Activated CD8-positive, alpha-beta memory T cell treated with anti-CD3 and anti-CD28 coated beads for 48 hours (primary cell): ENCODE measurements at places on chromosomes 12 and 14.

GRCh38 chr12:31236998-31237637 is 88.8 kb downstream of the SINHCAF start:
- no peak for DNase-seq

- no peak for DNase-seq
These were observed 251.5 kb downstream of the RMST start for GRCh38 chr12:97714107-97714563.

DNA sequence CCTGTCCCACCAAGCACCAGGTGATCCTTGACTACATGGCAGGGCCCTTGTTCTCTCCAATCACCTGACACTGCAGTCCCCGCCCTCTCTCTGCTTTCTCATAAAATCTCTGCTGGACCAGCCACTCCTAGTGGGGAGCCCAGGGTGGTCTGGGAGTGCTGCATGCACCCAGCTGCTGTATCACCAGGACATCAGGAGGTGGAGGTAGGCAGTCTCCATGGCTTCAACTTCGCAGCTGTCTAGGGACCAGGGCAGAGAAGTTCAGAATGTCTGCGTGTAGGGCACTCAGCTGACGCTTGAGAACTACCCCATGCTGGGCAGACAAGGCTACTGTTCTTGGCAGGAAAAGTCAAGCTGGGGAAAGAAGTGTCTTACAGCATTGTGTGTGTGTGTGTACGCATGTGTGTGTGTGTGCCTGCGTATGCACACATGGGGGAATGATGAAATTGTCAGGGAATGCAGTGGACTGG is 2.6 kb downstream of the WSCD2 start:
- DNase-seq: no peak

GRCh38 chr12:96401076-96401871 is 1.0 kb upstream of the CDK17 start:
- DNase-seq: no peak

- no peak for DNase-seq
These were observed 115.4 kb downstream of the PDE3A start for GRCh38 chr12:20483776-20484175.

DNA sequence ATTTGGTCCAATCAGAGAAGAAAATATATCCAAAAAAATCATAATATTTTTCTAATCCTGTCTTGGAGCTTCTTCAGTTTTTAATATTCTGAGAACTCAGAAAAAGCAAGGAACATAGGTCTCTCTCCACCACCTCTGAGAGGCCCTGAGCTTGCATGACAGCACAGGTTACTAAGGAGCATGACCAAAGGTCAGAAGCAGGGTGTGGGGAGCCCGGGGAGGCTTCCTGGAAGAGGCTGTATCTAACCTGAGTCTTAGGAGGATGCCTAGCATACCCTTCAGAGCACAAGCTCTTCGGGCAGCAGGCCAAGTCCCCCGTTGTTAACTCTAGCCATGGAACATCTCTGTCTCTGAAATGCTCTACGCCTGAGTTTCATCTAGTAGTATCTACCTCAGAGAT is 15.7 kb upstream of the STON2 start:
- DNase-seq: no peak

DNA sequence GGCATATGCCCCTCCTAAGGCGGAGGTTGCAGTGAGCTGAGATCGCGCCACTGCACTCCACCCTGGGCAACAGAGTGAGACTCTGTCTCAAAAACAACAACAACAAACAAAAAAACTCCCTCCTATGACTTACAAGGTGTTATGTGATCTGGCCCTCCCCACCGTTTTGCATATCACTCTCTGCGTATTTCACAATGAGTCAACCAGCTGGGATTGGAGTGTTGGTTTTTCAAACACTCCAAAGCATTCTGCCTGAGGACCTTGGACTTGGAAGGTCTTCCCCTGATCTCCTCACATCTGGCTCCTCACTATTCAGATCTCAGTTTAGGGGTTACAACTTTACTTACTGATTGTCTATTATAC is 14.0 kb downstream of the MANSC1 start:
- no peak for DNase-seq

DNA sequence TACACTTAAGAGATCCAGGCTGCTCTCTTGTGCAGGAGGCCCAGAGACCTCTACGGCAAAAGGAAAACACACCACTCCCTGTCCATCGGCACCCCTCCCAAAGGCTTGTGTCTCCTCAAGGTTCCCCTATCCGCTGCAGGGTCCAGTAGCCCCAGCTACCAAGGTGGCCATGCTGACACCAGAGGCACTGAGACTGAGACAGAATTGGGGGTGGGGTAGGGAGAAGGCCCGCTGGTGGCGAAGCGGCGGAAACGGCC is 590 bp downstream of the DDIT3 start:
- DNase-seq: no peak

DNA sequence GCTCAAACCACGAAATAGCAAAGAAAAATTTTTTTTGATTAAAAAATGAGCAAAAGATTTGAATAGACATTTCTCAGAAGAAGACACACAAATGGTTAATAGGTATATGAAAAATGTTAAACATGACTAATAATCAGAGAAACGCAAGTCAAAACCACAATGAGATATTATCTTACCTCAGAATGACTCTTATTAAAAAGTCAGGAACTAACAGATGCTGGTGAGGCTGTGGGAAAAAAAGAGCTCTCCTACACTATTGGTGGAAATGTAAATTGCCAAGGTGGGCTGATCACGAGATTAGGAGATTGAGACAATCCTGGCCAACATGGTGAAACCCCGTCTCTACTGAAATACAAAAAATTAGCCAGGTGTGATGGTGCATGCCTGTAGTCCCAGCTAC is 315.5 kb upstream of the FLRT2 start:
- DNase-seq: no peak

GRCh38 chr12:52285172-52285745 is 6.1 kb downstream of the KRT81 start:
- DNase-seq: no peak

DNA sequence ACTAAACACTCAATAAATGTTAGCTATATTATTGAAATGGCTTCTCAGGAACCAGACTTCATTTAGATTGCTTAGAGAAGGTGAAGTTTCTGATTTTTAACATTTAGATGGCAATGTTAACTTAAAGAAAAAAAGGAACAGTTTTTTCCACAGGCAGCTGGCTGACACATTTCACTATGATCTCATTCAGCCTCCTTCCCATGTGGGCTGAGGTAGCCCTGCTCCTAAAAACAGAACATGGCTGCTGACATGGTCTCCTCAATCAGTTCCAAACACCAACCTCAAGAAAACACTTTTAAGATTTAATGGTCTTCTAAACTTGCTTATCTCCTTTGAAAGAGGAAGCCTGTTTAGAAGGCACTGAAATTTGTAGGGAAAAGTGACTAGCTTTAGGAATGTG is 23.8 kb downstream of the GNS start:
- no peak for DNase-seq

DNA sequence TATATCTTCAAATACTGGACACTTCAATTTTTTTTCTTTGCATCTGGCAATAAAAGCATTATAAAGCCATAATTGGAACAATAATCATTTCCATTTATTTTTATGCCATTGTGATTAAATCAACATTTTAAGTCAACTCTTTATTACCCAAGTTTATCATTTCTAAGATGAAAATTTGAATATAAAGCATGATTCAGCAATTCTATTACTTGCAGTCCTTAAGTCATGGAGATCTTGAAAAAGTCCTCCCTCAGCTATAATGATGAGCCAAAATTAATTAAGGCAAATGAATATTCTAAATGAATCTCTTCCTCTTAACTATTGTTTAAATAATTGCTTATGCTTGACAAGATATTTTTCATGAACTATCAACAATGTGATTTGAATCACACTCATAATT is 65.7 kb downstream of the LIN7A start:
- DNase-seq: no peak

- DNase-seq: no peak
These were observed 997.9 kb upstream of the FLRT2 start for GRCh38 chr14:84532016-84532415.

DNA sequence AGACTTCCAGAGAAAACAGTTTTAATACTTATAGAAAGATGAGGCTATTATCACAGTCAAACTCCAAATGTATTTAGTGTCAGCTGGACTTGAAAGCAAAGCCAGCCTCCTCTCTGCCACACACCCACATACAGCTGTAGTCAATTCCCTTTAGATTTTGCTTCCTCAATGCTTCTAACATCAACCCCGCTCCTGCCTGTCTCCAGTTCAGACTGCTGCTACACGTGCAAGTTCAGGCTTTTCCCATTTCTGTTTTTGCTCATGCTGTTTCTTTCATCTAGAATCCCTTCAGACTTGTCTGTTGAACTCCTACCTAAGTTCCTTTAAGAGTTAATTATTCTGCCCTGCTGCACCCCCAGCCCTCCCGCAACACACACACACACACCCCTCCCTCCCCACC is 380.0 kb downstream of the KCNH5 start:
- DNase-seq: no peak

GRCh38 chr12:90621927-90622326 is 333.0 kb downstream of the CCER1 start:
- DNase-seq: no peak

DNA sequence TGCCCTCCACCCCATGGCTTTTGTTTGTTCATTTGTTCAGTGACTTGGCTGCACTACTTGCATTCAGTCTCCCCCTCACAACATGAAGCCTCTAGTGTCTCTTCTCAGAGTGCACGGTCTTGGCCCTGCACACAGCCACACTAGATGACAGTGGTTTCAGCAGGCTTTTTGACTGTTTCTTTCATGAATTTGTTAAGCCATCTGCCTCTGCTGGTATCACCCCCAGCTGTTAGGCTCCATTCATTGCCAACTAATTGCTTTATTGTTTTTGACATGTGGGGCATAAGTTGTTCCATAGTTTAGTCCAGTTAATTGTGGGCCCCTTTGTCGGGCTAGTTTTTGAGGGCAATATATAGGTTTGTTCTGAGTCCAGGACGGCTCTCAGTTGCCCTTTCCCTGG is 18.8 kb downstream of the OS9 start:
- no peak for DNase-seq

DNA sequence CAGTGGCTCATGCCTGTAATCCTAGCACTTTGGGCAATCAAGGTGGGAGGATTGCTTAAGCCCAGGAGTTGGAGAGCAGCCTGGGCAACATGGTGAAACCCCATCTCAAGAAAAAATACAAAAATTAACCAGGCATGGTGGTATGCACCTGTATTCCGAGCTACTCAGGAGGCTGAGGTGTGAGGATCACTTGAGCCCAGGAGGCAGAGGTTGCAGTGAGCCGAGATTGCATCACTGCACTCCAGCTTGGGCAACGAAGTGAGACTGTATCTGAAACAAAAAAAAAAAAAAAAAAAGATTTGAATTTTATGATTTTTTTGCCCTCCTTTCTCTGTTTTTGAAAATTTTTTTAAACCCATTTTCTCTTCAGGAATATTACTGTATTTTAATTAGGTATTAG is 17.7 kb downstream of the C12orf75 start:
- no peak for DNase-seq

GRCh38 chr12:95497031-95497430 is 23.1 kb downstream of the METAP2 start:
- DNase-seq: no peak
